ENCODE measurements at places on chromosomes 5 and 9.

DNA sequence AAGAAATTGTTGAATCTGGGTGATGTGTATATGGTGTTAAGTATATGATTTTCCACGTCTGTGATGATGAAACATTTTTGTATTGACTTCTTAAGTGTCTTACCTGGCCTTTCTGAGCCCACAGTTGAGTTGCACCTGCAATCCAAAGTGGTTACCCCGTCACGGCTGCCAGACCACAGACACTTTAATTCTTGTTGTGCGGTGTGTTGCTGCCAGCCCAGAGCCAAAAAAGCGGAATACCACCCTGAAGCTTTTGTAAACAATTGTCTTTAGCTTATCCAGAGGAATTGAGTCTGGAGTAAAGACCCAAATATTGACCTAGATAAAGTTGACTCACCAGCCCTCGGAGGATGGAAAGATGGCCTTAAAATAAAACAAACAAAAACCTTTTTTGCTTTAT, 35.1 kb downstream of the MTAP start:
- no peak for DNase-seq

DNA sequence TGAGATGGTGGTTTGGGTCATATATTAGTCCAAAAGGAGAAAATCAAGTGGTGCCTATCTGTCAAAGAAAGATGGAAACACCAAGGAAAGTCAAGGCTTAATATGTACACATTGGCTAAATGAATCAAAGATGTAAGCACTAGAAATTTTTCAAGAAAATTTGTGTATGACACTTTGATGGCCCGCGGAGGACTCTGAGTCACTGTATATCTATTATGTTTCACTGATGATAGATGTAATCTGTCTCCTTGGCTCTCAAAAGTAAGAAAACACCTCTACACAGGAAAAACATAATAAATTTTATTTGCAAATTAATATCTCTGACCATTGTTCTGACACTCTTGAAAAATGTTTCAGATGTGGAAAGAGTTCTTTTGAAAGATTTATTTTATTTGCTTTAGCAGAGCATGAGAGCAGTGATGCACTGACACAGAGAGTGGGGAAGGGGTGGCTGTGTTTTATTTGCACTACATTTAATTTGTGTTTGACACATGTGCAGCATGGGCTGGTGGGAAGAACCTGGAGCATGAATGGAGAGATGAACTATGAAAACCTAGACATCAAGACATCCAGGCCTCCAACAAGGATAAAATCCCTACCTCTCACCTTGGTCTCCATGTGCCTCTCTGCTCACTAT, 180.8 kb upstream of the GAS1 start:
- no peak for DNase-seq

DNA sequence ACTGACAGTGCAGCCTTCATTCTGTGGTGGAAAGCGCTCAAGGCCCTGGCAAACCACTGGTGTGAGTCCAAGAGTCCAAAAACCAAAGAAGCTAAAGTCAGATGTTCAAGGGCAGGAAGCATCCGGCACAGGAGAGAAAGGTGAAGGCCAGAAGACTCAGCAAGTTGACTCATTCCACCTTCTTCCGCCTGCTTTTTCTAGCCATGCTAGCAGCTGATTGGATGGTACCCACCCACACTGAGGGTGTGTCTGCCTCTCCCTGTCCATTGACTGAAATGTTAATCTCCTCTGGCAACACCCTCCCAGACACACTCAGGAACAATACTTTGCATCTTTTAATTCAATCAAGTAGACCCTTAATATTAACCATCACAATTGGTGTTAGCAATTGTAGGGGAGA, 296.1 kb downstream of the NDUFS4 start:
- no peak for DNase-seq

DNA sequence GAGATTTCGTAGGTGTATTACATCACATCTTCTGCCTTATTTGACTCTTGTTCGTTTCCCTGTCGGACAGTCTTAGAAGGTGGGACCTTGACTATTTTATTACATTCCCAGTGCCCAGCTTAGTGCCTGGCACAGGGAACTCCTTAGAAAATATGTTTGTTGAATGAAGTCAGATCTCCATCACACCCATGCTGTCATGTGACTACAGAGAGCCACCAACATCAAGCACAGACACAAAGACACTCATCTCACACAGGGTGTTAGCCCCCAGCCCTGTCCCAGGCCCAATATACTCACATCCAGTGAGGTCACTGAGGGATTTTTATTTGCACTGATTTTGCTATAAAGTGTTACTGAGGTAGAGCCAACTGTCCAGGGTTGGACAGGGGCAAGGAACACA, 692 bp upstream of the SRA1 start:
- no peak for DNase-seq

DNA sequence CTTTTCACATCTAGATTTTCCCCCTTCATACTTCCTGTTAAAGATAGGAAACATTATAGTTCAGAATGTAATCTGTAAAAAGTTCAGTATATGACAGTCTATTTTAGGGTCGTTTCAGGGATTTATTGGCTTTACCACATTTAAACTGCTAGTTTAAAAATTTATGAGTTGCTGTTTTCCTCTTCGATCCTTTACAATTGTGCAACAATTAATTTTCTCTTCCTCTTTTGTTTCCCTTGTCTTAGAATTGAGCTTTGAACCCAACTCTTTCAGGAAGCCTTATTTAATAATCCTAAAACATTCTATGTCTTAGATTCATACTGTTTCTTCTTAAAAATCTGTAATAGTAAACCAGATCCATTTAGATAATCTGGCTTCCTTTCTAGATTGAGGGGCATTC, 16.4 kb downstream of the ZSWIM6 start:
- DNase-seq = no peak

GRCh38 chr5:395156-395920, 47.6 kb upstream of the EXOC3 start:
- no peak for DNase-seq

- no peak for DNase-seq
These were observed 362.1 kb upstream of the RFX3 start for GRCh38 chr9:3887786-3888496.

DNA sequence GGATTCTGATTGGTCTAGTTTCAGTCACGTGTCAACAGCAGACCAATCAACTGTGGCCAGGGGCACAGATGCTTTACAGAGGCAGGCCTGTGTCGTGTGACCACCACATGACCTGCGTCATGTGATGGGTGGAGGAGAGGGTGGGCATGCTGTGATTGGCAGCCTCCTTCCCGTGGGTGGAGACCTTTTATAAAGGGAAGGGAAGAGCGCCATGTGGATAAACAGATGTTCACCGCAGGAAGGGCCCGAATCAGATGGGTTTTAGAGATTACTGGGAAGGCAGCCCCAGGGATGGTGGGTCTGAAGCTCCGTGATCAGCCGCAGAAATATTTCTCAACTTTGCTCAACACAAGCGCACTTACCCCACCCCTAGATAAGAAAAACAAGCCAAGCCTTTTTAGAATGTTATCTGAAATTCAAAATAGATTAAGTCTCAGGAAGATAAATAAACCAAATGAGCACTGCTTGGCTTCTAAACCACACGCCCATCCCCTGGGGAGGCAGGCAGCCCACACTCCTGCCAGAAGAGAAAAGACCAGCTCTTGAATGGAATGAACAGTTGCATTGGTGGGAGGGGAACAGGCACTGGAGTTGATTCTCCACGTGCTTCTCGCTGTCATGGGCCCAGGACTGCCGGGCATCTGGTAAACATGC, 43.6 kb downstream of the ROPN1L start:
- DNase-seq = no peak

GRCh38 chr9:102986425-102986824, 8.7 kb upstream of the CYLC2 start:
- no peak for DNase-seq

All from CD4-positive, alpha-beta T cell treated with Interferon alpha-2 for 1 hour (primary cell).